Stimulated activated naive CD4-positive, alpha-beta T cell treated with Interleukin-2 at 50 U/mL for 16 hours (primary cell): ENCODE measurements at places on chromosomes 6 and 20.

GRCh38 chr6:128327890-128328289, 192.5 kb downstream of the PTPRK start:
- peak; percentile 8 for DNase-seq

DNA sequence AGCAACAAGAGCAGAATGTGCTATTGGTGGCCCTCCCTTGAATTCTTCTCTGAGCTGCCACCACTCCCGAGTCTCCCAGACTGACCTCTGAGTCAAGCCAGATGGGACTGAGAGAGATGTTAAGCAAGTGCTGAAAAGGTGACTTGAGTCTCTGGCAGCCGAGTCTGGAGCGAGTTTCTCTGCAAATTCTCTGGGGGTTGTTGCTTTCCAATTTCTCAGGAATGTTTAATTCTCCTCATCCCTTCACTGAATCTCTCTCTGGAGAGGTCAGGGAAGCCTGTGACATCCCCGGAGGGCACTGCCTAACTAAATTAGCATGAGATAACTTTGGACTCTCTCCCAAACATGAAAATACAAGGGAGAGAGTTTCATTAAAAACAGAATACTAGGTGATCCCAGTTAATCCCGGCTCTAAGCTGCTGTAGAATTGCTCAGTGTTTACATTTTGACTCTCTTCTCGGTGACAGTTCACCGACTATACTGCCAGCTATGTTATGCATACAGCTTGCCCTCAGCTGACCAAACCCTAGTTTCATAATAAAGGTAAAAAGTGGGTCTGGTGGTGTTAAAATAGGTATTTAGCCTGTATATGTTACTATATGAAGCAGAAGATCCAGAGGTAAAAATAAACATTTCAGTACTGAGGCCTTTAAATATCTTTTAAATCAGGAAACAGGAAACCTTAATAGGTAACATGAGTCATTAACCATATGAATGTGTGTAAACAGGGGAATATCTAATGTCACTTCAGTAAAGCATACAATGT, 157.9 kb downstream of the FOXC1 start:
- DNase-seq, result no peak

GRCh38 chr6:152552616-152553209, 84.4 kb downstream of the SYNE1 start:
- DNase-seq, result no peak

- DNase-seq, result no peak
These were observed 94.2 kb downstream of the TBC1D7 start for GRCh38 chr6:13234130-13234529.

DNA sequence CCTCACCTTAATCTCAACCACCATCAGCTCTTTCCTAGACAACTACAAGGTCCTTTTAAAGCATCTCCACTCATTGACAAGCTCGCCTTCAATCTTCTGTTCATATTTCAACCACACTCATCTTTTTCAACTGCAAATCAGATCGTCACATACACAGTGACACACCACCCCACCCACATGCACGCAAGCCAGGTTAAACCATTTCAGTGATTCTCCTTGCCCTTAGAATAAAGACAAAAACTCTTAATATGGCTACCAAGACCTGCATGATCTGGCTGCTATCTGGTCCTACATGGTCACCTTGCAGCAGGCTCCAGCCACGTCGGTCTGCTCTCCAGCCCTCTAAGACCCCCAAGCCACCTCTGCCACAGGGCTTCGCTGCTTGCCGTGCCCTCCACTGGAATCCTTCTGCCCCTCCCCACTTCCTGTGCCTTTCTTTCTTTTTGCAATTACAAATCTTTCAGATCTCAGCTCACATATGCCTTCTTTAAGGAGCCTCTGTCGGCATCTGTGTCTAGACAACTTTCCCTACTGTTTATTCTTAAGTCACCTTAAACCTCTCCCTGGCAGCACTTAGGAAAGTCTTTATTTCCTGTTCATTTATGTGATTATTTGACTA, 507.3 kb upstream of the ARID1B start:
- peak; percentile 4 for DNase-seq

- DNase-seq, result no peak
These were observed 474.6 kb downstream of the COL12A1 start for GRCh38 chr6:74731204-74731603.

- DNase-seq, result no peak
These were observed 34.6 kb upstream of the EPHA7 start for GRCh38 chr6:93453956-93454355.

GRCh38 chr20:55882286-55882685, 123.0 kb downstream of the CBLN4 start:
- DNase-seq, result no peak

DNA sequence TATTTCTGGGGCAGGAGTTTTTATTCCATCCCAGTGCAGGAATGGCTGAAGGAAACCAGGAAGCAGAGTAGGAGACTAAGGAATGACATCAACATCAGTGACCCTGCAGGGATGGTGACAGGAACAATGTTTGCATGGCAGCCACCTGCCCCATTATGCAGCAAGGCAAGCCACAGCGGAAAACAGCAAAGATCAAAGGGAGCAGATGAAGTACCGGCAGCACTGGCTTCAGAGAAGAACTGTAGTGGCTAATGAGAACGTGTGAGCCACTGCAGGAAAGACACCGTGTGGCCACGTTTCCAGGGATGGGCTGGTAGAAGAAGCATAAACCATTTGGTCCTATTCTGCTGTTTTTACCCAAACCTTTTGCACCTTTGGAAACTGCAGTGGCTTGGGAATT, 52.9 kb upstream of the TAB2 start:
- DNase-seq, result peak; percentile 7

DNA sequence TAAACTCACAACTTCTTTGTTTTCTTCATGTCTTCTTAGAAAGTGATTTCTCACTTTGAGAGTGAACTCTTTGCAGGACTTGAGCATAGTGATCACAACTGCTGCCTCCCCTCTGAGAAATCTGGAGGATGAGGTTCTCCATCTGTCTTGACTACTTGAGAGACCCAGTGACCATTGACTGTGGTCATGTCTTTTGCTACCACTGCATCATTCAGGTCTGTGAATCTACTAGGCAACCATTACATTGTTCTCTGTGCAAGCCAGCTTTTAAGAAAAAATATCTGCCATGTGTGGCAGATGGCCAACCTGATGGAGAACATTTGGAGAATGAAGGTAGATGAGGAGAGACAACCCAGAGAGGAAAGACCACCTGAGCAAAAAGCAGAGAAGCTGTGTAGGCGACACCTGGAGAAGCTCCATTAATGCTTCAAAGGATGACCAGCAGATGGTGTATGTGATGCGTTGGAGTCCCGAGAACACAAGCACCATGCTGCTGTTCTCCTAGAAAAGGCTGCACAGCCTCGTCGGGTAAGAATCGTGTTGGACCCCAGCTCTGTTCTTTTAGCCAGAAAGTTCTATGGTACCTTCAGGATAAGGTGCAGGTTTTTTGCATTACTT, 25.1 kb upstream of the TRIM26 start:
- peak; percentile 2 for DNase-seq

DNA sequence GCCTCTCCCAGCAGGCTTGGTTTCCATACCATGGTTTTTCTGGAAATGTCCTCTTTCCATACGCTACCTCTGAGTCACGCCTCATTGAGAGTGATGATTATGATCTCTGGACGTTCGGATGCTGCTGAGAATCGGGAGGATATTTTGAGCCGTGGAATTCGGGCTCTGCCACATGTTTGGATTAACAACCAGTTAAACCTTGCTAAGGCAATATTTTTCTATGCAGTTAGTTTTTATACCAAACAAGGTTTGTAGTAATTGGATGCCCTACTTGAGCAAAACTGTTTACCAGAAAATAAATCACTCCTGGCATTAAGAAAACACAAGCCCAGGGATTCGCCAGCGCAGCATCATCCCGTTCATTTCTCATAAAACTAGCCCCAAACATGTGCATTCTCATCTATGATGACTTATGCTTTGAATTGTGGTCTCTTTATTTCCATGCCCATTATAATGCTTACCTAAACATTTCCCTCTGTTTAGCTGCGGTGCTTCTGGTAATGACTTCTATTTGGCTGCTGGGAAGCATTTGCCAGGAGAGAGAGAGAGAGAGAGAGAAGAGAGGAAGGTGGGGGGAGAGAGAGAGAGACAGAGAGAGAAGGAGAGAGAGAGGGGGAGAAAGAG, 198.9 kb downstream of the CLIC5 start:
- no peak for DNase-seq
